ENCODE measurements at places on chromosomes 11 and 22. TPM values are rescaled to one million over a fixed set of nuclear protein-coding genes. Genes with fewer than 3 reads are reported as not detected.

- peak; percentile 28 for DNase-seq
These were observed 1448.3 kb downstream of the BRD1 start for GRCh38 chr22:48379371-48379770.

DNA sequence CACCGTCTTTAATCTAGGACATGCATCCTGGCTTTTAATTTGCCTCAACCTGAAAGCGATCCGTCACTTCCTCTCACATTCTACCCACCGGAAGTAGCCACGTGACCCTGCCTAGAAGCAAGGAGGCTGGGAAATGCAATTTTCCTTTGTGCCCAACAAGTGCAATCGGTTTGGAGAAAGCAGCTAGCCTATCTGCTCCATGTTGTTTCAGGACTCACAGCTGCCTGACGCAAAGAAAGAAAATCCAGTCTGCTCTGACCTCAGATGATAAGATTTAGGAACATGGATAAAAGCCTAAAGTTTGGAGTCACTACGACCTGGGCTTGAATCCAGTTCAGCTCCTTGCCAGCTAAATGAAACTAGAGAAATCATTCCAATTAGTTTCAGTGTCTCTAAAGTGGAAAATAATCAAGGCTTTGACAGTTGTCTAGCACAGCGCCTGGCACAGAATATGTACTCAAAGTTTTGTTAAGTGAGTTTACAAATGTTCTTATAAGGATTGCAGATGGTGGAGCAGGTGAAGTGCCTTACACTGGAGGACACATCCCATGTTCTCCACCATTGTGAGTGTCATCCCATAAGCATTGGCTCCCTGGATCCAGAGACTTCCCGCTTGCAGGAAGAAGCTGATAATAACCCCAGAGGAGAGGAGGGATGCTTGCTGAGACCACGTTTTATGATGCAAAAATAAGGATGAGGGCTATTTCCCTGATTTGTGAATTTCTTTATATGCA is 553.7 kb downstream of the MN1 start:
- no peak for DNase-seq

- DNase-seq, result no peak
These were observed 79.7 kb upstream of the SHISAL1 start for GRCh38 chr22:44392446-44392921.

- no peak for DNase-seq
These were observed 3.5 kb downstream of the NXPE1 start for GRCh38 chr11:114556135-114556534.

GRCh38 chr11:63537293-63538101 is 889 bp downstream of the PLAAT4 start:
- DNase-seq, result peak; percentile 51

DNA sequence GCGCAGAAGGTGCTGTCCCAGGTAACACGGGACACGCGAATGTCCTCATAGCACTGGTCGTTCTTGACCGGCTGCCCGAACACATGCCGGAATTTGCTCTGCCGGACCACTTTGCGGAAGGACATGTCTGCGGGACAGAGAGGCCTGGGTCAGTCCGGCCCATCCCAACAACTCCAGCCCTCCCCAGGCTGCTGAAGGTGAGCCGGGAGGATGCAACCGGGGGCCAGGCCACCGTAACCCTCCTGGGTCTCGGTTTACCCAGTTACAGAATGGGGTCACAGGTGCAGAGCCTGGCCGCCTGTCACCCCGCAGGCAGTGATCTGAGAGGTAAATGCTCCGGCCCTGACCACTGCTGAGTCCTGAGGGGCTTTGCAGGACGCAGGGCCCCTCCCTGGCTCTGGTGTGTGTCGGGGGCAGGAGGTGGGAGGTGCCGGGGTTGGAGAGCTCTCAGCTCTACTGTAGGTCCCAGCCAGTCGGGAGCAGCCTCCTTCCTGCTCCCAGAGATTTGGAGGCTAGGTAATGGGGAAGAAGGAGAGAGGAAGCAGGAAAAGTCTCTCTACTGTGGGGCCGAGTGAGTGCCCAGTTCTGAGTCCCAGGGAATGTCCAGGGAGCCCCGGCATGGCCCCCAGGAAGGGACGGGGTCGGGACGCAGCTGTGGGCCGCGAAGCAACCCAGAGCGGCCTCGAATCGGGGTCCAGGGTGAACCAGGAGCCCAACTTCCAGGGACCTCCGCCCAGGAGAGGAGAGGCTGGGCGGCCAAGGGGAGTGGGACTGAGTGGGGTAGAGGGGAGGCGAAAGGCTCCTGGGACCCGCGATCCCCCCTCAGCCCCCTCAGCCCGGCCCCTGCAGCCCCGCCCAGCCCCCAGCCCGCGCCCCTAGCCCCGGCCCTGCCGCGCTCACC is 522 bp downstream of the CORO1B start:
- DNase-seq, result no peak

DNA sequence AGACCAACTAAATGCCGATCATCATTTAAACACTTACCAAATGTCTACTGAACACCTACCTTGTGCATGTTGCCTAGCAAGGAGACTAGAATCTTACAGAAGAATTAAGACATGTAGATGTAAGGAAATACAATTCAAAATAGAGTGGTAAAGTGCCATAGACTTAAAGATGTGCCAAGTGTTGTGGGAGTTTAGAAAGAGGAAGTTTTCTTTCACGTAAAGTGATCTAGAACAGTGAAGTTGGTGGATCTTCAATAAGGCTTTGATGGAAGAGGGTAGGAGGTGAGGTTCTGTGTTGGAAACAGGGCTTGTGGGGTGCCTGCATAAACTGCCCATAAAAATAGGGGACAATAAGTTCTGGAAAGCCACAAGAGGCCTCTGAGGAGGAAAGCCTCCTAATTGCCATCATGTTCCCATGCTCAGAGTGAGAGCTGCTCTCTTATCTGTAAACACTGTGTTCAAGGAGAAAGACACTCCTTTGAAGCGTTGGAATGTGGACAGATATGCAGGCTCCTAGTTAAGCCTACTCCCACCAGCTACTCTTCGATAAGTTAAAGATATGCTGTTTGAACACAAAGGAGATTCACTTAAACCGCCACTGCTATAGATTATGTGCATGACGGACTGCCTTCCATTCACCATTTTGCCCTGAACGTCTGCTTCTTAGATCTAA is 66.7 kb downstream of the HSD17B12 start:
- DNase-seq, result no peak

- DNase-seq, result no peak
These were observed 57.8 kb downstream of the PISD start for GRCh38 chr22:31604137-31604705.

DNA sequence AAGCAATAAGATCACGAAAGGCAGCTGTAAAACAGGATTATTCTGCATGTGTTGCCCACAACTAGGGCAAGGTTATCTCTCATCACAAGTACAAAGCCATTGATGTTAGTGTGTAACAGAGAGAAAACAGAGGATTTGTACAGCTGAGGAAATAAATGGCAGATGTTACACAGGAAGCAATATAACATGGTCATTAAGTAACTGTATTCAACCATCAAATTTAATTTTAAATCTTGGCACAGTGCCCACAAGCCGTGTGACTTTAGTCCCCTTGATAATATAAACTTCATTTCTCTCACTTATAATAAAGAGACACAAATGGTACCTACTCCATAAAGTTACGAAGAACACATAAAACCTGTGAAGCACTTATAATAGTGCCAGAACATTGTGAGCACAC is 17.3 kb downstream of the OR51E2 start:
- DNase-seq, result no peak

Gene OR4D5
- total RNA-seq, result not detected

- no peak for DNase-seq
These were observed 2.8 kb upstream of the AIFM3 start for GRCh38 chr22:20964090-20964798.

Gene MMP13
- not detected for total RNA-seq

Measured in activated CD8-positive, alpha-beta memory T cell treated with anti-CD3 and anti-CD28 coated beads, Interleukin-2, amount 10 ng/mL, durations not matched to agents 7 days and 5 days (primary cell).